ENCODE measurements at places on chromosomes 1 and 21. TPM values are rescaled to one million over a fixed set of nuclear protein-coding genes. Genes with fewer than 3 reads are reported as not detected.

The LRRC53 gene
- total RNA-seq, result not detected

DNA sequence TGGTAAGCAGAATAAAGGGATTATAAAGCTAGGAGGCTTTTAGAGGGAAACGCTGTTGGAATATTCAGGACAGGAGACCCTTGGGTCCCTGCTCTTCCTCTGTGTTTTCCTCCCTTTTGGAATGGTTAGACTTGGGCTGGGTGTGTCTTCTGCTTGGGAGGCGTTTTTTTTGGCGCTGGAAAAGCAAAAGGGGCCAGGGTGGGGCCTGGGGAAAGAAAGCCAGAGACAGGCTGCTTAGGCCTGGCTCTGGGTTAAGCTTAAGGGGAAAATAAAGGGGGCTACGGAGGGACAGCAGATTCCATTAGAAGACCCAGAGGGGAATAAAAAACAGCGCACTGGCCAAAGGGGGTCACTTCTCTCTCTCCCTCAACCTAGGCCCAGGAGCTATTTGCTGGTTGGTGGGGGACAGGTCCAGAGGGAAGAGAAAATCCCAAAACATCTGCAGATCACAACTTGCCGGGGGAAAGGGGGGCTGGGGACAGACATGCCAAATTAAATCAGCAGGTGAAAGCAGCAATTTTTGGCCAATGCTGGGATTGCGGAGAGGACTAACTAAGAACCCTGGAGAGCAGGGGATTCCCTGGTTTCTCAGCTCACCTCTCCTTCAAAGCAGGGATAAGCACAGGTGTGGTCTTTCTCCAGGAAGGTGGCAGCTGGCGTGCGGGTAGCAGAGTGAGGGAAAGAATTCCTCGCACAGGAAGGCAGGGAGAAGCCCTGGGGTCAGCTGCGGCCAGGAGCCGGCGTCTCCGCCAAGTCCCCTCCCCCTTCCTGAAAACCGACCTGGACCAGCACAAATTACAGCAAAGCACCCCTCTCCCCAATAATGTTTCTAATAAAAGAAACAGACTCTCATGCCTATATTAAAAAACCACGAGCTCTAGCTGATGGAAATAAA, 82.2 kb upstream of the AK4 start:
- H3K4me1 ChIP-seq, result peaks cover 68% of the 10 kb centered on the region
- DNase-seq, result peak; percentile 44
- no peaks in the 10 kb centered on the region for H3K27me3 ChIP-seq
- peak overlapping the region; percentile 82 for H3K4me3 ChIP-seq

DNA sequence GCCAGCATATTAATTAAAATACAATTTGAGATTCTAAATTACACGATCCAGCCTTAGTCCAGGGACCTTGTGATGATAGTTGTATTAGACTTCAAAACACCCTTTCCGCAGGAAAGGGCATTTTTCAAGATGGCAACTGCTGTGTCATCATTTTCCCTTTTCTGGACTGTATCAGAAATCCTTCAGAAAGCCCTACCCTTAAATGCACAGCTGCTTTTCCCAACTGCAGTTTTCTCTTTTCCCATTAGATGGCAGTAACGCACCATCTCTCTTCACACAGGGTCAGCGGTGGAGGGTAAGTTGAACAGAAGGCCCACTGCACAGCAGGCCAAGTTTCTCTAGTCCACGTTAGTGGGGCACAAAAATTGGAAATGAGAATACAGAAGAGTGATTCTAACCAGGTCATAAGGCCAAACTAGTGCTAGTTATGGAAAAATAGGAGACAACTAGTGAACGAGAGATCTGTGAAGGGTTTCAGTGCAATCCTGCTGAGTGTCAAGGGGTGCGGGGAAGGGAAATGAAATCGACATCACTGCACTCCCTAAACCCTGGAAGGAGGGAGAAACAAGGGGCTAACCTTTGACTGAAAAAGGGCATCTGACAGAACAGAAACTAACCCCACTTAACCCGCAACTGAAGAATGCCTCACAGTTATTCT, 22.1 kb upstream of the TDRD10 start:
- no peak overlapping the region for H3K4me3 ChIP-seq
- peaks cover 40% of the 10 kb centered on the region for H3K4me1 ChIP-seq
- no peaks in the 10 kb centered on the region for H3K27me3 ChIP-seq

GRCh38 chr1:201288765-201289164, 5.5 kb downstream of the PKP1 start:
- no peak overlapping the region for H3K4me3 ChIP-seq
- H3K27me3 ChIP-seq, result peaks cover 77% of the 10 kb centered on the region
- no peaks in the 10 kb centered on the region for H3K36me3 ChIP-seq
- peaks cover 2% of the 10 kb centered on the region for H3K4me1 ChIP-seq
- no peak for DNase-seq

The KIF14 gene
- 0.08 TPM for total RNA-seq

The CBS gene
- total RNA-seq, result 10.3 TPM

The ICOSLG gene
- total RNA-seq, result 4.7 TPM

The PTPRF gene
- total RNA-seq, result 2.9 TPM

- no peaks in the 10 kb centered on the region for H3K36me3 ChIP-seq
- H3K27me3 ChIP-seq, result no peaks in the 10 kb centered on the region
- H3K4me1 ChIP-seq, result peaks cover 26% of the 10 kb centered on the region
- H3K4me3 ChIP-seq, result peak overlapping the region; percentile 35
- H3K27ac ChIP-seq, result no peak overlapping the region
These were observed 201.7 kb downstream of the FGGY start for GRCh38 chr1:59498640-59499039.

DNA sequence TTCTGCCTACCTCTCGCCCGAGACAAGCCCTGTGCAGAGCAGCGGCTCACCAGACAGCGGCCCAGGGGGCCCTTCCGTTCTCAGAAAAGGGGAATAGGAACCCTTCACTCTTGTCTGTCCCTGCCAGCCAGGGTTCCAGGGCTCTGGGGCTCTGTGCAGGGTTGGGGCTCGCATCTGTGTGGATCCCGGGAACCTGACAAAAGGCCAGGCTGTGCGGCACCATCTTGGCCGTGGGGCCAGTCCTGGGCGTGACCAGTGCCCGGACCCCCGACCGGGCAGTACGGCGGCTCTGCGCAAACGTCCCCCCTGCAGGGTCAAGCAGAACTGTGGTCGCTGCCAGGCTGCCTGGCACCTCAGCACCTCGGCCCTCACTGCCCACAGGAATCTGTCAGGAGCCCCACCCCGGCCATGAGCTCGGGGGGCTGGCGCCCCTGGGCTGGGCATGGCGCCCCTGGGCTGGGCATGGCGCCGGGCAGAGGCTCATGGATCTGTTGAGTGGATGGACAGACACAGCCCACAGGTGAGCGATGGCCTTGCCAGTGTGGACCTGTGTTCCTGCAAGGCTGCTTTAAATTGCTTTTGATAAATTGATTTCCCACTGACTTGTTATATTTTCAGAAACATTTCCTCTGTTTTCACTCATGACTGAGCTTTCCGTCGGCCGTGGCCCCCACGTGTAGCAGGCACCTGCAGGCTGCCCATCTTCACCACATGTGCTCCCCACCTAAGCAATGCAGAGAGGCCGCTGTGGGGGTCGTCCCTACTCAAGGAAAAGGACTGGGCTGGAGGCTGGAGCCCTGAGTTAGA, 59.0 kb downstream of the SLX9 start:
- DNase-seq, result no peak
- peaks cover 41% of the 10 kb centered on the region for H3K4me1 ChIP-seq
- no peaks in the 10 kb centered on the region for H3K27me3 ChIP-seq
- H3K4me3 ChIP-seq, result no peak overlapping the region
- no peaks in the 10 kb centered on the region for H3K36me3 ChIP-seq

The IFI44L gene
- total RNA-seq, result 5.4 TPM

The SPATA46 gene
- not detected for total RNA-seq

The KDF1 gene
- 0.27 TPM for total RNA-seq

The RHCE gene
- 1.0 TPM for total RNA-seq

Data from left ventricle myocardium inferior (tissue), 1 donor.